ENCODE measurements at places on chromosomes 12 and 14.
A peak's percentile ranks its signal among the peaks of the same experiment; 100 is the strongest.

DNA sequence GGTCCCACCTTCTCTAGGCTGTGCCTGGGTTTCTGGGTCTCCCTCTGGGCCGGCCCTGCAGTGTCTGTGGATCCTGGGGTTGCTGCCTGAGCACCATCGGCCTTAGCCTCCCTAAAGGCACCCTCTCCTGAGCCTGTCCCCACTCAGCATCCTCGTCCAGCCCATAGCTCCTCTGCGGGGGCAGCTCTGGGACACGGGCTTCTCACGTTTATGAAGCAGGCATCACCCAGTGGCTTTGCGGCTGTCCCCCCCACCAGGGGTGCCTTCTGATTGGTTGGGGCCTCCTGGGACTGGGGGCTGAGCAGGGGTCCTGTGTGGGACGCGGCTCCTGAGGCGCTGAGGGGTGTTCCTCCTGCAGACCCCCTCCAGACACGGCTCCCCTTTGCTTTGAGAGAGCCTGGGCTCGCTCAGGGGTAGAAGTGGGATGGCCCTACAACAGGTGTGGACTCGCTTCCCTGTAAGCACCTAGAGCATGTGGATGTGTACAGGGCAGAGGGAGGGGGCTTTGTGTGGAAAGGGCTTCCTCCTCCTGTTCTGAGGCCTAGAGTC, 10.7 kb downstream of the ULK1 start:
- no peak for DNase-seq

- DNase-seq, result no peak
Observed at GRCh38 chr14:103735022-103735421, 19.4 kb downstream of the ZFYVE21 start.

- no peak for DNase-seq
Observed at GRCh38 chr12:15918066-15918465, 6.9 kb downstream of the DERA start.

GRCh38 chr14:99745307-99745951, 47.8 kb upstream of the EML1 start:
- no peak for DNase-seq

DNA sequence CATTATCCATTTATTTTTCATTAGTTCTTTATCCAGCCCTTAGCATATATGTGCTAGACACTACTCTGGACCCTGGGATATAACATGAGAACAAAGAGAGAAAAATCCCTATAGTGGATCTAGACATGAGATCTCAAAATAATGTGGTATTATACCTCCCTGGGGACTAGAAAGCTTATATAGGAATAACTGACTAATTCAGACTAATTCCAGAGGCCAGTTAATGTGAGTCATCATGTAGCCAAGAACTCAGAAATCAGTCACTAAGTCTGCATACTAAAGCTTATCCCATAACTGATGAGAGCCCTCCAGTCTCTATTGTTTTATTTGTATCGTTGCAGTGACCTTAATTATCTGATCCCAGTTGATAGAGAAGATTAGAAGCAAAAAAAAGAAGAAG, 267.1 kb upstream of the RGS6 start:
- DNase-seq, result peak; percentile 80

DNA sequence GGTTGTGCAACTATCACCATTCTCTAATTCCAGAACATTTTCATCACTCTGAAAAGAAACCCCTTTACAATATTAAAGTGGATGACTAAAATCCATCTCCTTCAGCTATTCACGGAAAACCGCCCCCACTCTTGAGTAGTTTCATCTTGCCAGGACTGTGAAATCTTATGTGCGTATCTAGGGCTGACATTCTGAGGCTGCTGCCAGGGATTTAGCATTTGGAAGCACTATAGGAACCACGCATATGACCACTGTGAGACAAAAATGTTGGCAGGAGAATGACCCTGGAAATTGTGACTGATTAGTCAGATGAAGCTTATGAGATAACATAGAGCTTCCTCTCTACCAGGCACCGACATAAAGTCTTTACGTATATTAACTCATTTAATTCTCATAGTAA, 305.2 kb upstream of the PDE3A start:
- peak; percentile 94 for DNase-seq

DNA sequence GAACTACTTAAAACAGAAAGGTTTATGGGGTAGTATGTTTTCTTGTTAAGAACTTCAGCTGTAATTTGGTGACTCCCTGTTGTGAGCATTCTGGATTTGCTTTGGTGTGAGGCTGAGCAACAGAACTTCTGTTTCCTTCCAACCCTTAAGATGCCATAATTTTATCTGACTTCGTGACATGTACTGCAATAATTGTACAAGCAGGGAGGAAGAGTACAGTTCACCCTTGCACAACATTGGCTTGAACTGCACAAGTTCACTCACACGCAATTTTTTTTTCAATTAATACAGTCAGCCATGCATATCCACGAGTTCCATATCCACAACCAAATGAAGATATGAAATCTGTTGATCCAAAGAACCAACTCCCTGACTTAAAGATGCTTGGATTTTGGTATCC, 42.9 kb upstream of the ANKS1B start:
- DNase-seq, result peak; percentile 10

GRCh38 chr12:31257784-31258183, 68.2 kb downstream of the SINHCAF start:
- no peak for DNase-seq

DNA sequence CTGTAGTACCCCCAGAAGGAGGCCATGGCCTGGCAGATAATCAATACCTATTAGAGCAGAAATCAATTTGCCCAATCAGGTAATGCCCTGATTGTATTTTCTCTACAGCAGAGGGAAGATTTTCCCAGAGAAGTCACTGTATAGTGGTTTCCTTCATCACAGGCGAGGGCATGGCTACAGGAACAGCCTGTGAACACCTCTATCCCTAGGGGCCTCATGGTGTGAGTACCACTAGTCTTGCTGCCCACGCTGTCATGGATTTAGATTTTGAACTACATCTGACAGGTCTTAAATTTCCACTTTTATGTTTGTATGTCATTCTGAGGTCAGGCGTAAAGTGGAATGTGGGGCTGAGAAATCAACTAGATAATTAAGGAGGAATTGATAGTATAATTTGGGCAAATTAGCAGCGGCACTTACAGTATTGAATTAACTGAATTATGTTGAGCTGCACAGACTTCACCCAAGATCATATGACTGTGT, 42.4 kb upstream of the STXBP6 start:
- DNase-seq, result no peak

DNA sequence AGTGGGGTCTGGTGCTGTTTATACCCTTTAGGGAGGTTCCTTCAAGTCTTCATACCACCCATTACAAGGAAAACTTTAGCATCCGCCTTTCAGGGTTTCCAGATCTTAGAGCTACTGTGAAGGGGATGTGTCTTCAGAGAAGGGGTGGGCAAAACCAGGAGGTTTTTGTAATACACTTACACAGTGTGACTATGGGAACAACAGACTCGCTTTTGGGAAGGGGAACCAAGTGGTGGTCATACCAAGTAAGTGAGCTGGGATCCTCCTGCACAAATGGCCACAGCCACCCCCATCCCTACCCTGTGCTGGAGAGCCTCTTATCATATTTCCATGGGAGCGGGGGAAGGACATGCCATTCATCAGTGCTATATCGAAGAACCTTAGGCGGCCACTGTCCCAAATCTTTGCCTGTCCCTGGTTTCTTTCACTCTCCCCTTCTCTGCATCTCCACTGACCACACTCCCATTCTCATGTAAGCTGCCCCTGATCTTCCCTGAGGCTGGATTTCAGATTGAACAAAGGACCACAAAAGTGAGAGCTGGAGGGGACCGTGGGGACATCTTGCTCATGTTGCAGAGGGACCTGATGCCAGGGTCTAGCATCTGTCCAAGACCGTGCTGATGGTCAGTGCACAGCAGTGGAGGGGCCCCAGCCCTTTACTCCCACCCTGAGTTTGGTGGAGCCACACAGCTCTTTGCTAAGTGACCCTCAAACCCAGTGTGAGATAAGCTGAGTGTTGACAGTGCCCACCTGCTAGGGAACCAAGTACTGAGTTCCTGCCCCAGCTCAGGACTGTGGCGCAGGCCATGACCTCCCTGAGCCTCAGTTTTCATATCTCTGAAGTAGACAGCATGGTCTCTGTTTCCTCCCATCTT, 51.4 kb downstream of the DAD1 start:
- no peak for DNase-seq

DNA sequence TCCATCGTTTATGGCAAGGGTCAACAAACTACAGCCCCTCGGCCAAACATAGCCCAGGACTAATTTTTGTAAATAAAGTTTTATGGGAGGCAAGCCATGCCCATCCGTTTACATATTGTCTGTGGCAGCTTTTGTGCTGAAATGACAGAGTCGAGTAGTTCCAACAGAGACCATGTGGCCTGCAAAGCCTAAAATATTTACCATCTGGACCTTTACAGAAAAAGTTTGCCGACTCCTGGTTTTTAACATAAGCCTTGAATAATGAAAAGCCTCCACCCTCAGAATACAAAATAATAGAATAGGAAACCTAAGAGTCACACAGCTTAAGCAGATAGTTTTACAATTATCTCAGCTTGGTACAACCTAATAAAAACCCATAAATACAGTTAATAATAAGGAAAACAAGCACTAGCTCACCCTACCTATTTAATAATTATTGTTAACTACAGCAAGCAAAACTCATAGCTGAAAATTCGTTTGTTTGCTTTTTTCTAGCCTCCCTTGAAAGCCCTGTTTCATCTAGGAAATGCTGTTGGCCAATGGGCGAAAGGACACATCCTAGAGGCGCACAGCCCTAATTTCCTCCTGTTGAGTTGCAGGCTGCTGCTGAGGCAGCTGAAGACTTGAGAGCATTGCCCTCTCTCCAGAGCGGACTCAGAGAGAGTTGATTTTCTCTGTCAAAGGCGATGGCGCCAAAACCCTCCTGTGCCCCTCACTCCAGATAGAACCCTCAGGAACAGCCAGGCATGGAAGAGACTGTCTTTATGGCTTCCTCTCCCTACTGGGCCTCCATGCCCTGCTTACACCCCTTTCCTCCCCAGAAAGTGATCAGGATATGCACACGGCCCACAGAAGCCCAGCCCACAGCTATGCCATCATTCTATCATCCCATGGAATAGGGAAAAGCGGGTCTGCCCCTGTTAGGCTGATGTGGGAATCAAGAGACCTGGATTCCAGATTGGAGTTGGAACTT, 107.2 kb downstream of the DPF3 start:
- no peak for DNase-seq

- DNase-seq, result no peak
Observed at GRCh38 chr14:60125918-60126317, 34.2 kb downstream of the PCNX4 start.

DNA sequence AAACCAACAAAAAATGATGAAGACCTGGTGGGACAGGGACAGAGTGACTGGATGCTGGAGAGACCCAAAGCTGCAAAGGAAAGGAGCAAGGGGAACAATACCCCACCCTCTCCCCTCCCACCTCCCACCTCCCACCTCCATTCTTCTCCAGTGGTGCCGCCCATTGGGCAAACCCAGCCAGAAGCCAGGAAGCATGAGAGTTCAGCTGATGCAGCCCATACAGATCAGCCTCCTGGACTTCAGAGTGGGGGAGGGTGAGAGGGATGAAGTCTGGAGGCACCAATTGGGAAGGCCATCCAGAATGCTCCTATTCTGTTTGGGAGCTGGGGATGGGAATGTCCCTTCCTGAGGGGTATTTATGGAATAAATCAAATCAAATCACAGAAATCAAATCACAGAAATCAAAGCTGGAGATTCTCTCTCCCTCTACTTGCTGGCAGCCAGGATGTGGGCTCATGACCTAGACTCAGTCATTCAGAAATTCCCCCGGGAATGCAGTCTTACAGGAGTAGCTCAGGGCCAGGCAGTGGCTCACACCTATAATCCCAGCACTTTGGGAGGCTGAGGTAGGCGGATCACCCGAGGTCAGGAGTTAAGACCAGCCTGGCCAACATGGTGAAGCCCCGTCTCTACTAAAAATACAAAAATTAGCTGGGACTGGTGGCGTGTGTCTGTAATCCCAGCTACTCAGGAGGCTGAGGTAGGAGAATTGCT, 31.1 kb downstream of the IRF2BPL start:
- no peak for DNase-seq

GRCh38 chr14:80798211-80798610, 143.3 kb downstream of the CEP128 start:
- DNase-seq, result no peak

DNA sequence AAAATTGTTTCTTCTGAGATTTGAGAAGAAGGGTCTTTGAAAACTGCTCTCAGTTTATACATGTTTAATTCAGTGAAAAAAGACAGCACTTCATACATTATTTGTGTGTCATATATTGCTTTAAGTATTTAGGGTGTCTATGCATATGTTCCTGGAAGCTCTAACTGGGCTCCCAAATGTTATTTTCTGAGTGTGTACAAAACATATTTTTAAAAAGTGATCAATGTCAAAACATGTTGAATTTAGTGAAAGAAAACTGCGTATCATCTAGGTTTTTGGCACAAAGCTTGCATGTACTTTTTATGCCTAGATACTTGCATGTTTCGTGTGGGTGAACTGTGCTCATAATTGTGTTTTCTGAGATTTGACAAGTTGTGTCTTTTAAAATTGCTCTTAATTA, 81.6 kb downstream of the ASCL4 start:
- no peak for DNase-seq

DNA sequence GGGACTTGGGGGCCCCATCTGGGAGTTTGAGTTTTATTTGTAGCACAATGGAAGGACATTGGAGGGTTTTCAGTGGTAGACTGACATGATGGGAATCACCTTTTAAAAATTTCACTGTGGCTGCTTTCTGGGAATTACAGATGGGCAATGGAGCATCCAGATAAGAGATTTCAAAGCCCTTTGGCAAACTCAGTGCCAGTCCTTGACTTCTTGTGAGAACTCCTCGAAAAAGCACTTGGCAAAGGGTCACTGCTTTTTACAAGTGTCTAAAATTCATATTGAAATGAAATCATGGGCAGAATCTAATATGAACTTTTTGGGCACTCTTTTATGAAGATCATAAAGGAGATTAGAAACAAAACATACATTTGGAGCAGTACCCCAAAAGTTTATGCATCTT, 34.3 kb upstream of the IGF1 start:
- no peak for DNase-seq

DNA sequence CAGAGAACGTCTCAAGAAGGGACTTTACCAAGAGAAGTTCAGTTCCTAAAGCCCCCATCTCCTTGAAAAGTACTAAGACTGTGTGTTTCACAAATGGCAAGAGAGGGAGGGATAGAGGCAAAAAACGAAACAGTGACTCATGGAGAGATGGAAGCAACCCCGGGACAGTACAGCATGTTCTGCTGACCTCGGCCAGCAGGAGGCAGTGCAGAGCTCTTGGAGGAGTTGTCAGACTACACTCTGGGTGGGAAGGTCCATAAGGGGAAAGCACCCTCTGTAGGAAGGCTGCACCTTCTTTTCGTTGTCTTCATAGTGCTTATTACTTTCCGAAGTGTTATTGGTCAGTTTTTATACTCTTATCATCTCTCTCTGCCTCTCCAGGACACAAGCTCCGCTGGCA, 525.2 kb upstream of the CCDC196 start:
- peak; percentile 76 for DNase-seq
